Chondrocyte (in vitro differentiated cells): ENCODE measurements at places on chromosomes 7 and 10. TPM values are rescaled to one million over a fixed set of nuclear protein-coding genes. Genes with fewer than 3 reads are reported as not detected.

DNA sequence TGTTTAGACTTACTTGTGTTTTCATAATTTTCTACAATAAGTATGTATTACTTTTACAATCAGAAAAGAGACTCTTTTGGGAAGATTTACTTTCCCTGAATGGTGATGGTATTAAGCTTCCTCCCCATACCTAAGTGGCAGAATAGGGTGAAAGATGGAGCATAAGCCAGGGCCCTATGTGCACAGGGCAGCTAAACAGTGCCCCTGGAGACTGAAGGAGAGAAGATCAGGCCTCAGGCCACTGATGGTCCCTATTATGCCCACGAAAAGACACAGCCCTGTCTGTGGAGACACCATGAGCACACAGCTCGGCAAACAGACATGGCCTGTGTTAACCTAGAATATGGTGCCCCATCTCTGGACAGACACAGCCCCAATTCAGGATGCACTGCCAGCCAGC is 139.4 kb downstream of the OAT start:
- H3K27me3 ChIP-seq: peaks cover 2% of the 10 kb centered on the region
- no peak overlapping the region for H3K27ac ChIP-seq
- no peak overlapping the region for H3K4me3 ChIP-seq
- no peaks in the 10 kb centered on the region for H3K36me3 ChIP-seq
- DNase-seq: no peak

DNA sequence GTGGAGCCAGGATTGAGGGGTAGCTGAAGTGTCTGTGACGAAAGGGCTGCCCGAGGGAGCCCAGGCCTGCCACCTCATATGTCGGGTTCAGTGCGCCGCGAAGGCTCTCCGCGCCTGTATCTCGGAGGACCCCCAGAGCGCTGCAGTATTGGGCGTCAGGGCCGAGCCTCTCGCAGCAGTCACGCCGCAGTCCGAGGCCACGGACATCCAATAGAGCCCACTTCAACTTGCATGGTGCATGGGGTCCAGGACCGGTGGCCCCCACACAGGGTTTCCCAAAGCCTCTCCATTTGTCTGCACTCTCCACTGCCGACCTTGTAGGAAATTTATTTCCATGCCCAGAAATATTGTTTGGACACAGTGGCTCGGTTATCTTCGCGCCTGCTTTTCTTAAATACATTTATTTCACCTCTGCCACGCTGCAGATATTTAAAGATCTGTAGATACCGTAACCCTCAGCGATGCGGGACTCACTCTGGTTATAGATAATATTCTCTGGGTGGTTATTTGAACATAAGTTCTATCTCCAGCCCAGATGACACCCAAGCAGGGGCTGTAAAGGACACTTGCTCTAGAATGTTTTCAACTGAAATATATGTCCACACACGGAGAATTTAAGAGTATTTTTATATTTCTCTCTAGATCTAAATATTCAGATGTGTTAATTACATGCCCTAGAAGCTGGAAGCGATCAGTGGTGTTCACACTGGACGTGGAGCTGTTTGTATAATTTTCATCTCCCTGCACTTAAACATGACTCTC is 5.1 kb upstream of the ZNF503 start:
- H3K27ac ChIP-seq: no peak overlapping the region
- peaks cover 29% of the 10 kb centered on the region for H3K4me1 ChIP-seq
- H3K4me3 ChIP-seq: no peak overlapping the region
- H3K27me3 ChIP-seq: peaks cover 45% of the 10 kb centered on the region
- DNase-seq: no peak

- no peak for DNase-seq
- no peaks in the 10 kb centered on the region for H3K27me3 ChIP-seq
- H3K36me3 ChIP-seq: no peaks in the 10 kb centered on the region
Measured at GRCh38 chr7:158246960-158247673, 340.5 kb downstream of the PTPRN2 start.

- no peaks in the 10 kb centered on the region for H3K36me3 ChIP-seq
- no peaks in the 10 kb centered on the region for H3K4me1 ChIP-seq
- no peak overlapping the region for H3K4me3 ChIP-seq
- H3K27ac ChIP-seq: no peak overlapping the region
Measured at GRCh38 chr10:26983156-26983555, 117.1 kb downstream of the ANKRD26 start.

DNA sequence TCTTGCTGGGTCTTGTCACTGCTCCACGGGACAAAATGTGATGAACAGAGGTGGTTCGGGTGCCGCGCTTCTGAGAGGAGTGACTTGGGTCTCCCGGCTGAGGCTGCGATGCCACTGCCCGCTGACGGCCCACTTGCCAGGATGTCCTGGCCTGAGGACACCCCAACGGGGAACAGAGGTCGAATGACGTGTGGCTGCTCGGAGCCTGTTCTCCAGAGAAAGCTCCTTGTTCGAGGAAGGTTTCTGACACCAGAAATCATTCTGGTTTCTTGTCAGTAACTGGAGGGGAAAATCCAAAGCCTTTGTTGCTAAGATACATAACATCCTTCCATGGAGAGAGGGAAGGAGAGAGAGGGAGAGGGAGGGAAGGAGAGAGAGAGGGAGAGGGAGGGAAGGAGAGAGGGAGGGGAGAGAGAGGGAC is 236.4 kb downstream of the WDR37 start:
- peaks cover 2% of the 10 kb centered on the region for H3K36me3 ChIP-seq
- no peak overlapping the region for H3K4me3 ChIP-seq
- H3K27me3 ChIP-seq: no peaks in the 10 kb centered on the region
- peaks cover 60% of the 10 kb centered on the region for H3K4me1 ChIP-seq
- peak overlapping the region; percentile 67 for H3K27ac ChIP-seq

DNA sequence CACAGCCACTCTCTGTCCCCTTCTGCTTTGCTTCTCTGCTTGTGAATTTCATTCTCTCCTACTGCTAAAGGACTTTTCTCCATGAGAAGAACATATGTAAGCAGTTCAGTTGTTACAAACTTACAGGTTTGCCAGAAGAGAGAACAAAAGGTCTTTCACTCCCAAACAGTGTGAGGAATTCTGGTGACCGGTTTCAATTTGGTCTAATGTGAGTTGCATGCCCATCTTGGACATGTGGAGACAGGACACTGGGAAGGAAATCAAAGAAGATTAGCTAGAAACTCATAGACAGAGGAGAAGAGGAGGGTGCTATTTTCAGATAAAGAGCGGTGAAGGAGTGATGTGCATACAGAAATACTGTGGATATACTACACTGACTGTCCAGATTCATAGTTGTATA is 209.5 kb upstream of the INHBA start:
- H3K4me3 ChIP-seq: no peak overlapping the region
- peaks cover 4% of the 10 kb centered on the region for H3K36me3 ChIP-seq
- peaks cover 52% of the 10 kb centered on the region for H3K4me1 ChIP-seq
- H3K27me3 ChIP-seq: no peaks in the 10 kb centered on the region
- no peak for DNase-seq
- H3K27ac ChIP-seq: peak overlapping the region; percentile 13

- no peak overlapping the region for H3K4me3 ChIP-seq
- H3K27me3 ChIP-seq: no peaks in the 10 kb centered on the region
- no peak for DNase-seq
Measured at GRCh38 chr7:46695051-46695708, 774.1 kb upstream of the IGFBP3 start.

DNA sequence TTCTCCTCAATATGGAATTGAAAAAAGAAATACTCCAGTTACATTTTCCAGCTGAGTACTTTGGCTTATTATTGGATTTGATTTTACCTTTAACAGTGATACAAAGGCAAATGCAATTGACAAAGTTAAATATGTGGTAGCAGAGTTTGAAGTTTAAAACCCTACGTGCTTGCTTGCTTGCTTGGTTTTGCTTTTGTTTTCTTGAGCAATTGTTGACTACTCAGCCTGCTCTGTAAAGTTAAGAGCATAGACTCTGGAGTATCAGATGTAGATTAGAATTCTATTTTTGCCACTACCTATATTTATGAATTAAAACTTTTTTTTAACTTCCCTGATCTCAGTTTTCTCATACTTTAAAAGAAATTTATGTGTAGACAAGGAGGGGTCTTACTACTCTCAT is 51.4 kb downstream of the PCDH15 start:
- H3K4me1 ChIP-seq: no peaks in the 10 kb centered on the region
- no peaks in the 10 kb centered on the region for H3K27me3 ChIP-seq
- no peak overlapping the region for H3K27ac ChIP-seq

- H3K4me3 ChIP-seq: peak overlapping the region; percentile 71
- peaks cover 6% of the 10 kb centered on the region for H3K27me3 ChIP-seq
- DNase-seq: no peak
- H3K36me3 ChIP-seq: no peaks in the 10 kb centered on the region
- peaks cover 13% of the 10 kb centered on the region for H3K4me1 ChIP-seq
Measured at GRCh38 chr10:93600446-93601145, 439 bp downstream of the RBP4 start.

- no peak for DNase-seq
- H3K4me3 ChIP-seq: no peak overlapping the region
- H3K36me3 ChIP-seq: no peaks in the 10 kb centered on the region
- H3K27ac ChIP-seq: no peak overlapping the region
- no peaks in the 10 kb centered on the region for H3K4me1 ChIP-seq
- H3K27me3 ChIP-seq: peaks cover 1% of the 10 kb centered on the region
Measured at GRCh38 chr10:8726084-8726778, 671.7 kb downstream of the GATA3 start.

- H3K27ac ChIP-seq: no peak overlapping the region
- no peaks in the 10 kb centered on the region for H3K27me3 ChIP-seq
- no peak for DNase-seq
- H3K36me3 ChIP-seq: no peaks in the 10 kb centered on the region
- no peak overlapping the region for H3K4me3 ChIP-seq
Measured at GRCh38 chr7:31919678-31920369, 150.4 kb downstream of the PDE1C start.

- H3K27me3 ChIP-seq: no peaks in the 10 kb centered on the region
- no peak overlapping the region for H3K27ac ChIP-seq
- peaks cover 1% of the 10 kb centered on the region for H3K36me3 ChIP-seq
- peaks cover 7% of the 10 kb centered on the region for H3K4me1 ChIP-seq
Measured at GRCh38 chr10:84401854-84402611, 73.6 kb downstream of the CCSER2 start.

GRCh38 chr10:32161586-32161985 is 105.4 kb upstream of the KIF5B start:
- no peaks in the 10 kb centered on the region for H3K36me3 ChIP-seq
- no peak overlapping the region for H3K27ac ChIP-seq
- DNase-seq: no peak
- H3K4me1 ChIP-seq: no peaks in the 10 kb centered on the region

- DNase-seq: no peak
- H3K36me3 ChIP-seq: peaks cover 1% of the 10 kb centered on the region
- no peaks in the 10 kb centered on the region for H3K27me3 ChIP-seq
- no peak overlapping the region for H3K4me3 ChIP-seq
- peaks cover 18% of the 10 kb centered on the region for H3K4me1 ChIP-seq
Measured at GRCh38 chr10:30987463-30987862, 44.2 kb downstream of the ZNF438 start.

DNA sequence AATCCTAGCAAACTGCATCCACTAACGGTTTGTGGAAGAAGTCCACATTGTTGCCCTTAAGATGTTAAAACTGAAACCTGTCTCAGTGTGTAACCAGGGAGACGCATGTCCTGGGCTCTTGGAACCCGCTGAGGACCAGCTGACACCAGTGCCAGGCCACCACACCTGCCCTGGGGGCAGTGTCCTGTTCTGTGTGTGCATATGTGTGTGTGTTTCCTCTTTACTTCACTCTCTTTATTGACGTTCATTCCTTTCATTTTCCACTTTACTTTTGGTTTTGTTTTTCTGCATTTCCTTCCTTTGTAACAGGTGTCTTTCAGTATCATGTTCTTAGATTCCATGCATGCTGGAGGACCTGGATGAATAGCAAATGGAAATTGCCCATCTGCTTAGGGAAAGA is 83.8 kb downstream of the TEX36 start:
- no peaks in the 10 kb centered on the region for H3K4me1 ChIP-seq
- no peak overlapping the region for H3K4me3 ChIP-seq
- H3K27ac ChIP-seq: no peak overlapping the region

DNA sequence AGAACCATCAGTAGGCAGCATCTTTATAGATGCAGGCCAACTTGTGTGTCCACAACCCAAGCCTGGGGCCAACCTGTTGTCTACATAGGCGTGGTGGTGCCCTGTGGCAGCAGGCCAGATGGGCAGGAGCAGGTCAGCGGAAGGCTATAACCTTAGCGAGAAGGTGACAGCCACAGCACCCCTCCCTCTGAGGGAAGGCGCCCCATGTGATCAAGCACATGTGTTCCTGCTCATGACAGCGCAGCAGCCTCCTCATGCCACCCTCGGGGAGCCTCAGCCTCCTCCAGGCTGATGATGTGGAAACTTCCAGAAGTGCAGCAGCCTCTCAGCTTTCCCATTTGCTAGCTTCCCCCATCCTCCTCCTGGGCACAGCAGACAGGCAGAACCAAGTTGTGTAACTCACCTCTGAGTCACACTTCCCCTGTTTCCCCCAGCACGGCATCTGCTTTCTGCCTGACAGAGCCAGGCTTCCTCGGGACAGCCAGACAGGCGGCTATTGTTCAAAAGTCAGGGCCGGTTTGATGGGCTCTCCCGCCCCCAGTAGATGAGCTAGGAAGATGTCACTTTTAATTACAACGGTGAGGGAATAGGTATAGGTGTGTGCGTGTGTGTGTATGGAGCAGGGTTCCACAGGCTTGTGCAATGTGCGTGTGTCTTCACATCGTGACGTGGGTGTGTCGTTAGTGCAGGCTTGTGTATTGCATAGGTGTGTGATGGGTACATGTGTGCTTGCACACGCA is 312.0 kb upstream of the ZMIZ1 start:
- H3K27me3 ChIP-seq: peaks cover 1% of the 10 kb centered on the region
- H3K4me3 ChIP-seq: peak overlapping the region; percentile 56
- H3K36me3 ChIP-seq: no peaks in the 10 kb centered on the region
- H3K27ac ChIP-seq: peak overlapping the region; percentile 99
- no peak for DNase-seq

DNA sequence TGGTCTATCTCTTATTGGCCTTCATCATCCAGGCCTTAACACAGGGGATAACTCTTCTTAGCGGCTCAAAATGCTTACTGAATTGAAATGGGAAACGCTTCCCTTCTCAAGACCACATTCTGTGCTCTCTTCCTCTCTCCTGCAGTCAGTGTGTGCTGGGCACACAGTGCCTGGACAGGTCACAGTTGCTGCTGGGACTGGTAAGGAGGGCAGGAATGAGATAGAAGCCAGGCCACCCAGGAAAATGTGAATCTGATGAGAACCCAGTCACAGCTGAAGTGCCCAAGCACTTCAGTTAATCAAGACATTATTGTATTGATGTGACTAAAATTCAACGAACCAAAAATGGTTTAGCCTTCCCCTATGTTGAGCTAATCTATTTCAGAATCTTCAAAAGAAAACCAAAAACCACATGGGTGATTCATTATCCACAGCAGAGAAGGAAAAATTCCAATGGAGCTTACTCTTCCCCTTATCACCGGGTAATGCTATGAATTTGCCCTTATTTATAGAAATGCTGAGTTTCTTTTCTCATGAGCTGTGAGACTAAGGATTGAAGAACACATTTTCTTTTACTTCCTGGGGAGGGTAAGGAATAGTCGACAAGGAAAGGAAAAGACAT is 41.2 kb upstream of the PLPP4 start:
- no peak for DNase-seq
- H3K4me3 ChIP-seq: no peak overlapping the region
- H3K27me3 ChIP-seq: peaks cover 1% of the 10 kb centered on the region
- H3K36me3 ChIP-seq: no peaks in the 10 kb centered on the region

The TMEM196 gene
- not detected in 3 replicates for total RNA-seq

The SPDYE2B gene
- total RNA-seq: not detected in 3 replicates

The COL26A1 gene
- total RNA-seq: 102 to 156 TPM (median 155 TPM) in 3 replicates

The HKDC1 gene
- 0.24 to 4.0 TPM (median 3.8 TPM) in 3 replicates for total RNA-seq

The ST7 gene
- 64.8 to 76.4 TPM (median 69.7 TPM) in 3 replicates for total RNA-seq

The CCDC126 gene
- 11.3 to 16.1 TPM (median 11.4 TPM) in 3 replicates for total RNA-seq

The SLC29A3 gene
- total RNA-seq: 2.4 to 3.8 TPM (median 2.7 TPM) in 3 replicates

The FRAT1 gene
- total RNA-seq: 1.3 to 2.6 TPM (median 1.5 TPM) in 3 replicates
